ENCODE measurements at places on chromosomes 2 and 18.

GRCh38 chr2:149601141-149601796 is 13.7 kb upstream of the MMADHC start:
- DNase-seq, result no peak

- no peak for DNase-seq
Observed at GRCh38 chr18:79599441-79599931, 80.1 kb upstream of the CTDP1 start.

GRCh38 chr2:40654346-40654745 is 202.5 kb upstream of the SLC8A1 start:
- DNase-seq, result no peak

DNA sequence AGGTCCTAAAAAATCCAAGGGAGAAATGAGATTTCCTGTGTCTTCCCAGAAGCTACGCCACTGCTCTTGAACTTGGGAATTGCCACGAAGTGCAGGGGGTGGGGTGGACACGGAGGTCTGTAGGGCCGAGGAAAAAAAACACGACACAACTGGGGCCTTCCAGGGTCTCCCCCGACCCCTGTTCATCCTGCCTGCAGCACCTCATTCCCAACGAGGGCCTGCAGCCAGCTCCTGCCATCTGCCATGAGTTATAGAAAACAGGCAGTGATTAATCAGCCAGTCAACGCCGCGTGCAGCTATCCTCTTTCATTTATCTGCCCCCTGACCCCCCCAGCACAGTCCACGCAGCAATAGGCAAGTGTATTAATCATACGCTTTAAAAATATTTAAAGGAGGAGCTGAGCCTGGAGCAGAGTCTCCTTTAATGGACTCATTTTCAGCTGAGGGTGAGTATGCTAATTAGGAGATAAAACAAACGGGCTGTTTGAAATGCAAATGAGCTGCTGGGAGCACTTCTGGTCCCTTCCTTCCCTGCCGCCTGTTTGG is 209.9 kb downstream of the TFCP2L1 start:
- peak; percentile 83 for DNase-seq

DNA sequence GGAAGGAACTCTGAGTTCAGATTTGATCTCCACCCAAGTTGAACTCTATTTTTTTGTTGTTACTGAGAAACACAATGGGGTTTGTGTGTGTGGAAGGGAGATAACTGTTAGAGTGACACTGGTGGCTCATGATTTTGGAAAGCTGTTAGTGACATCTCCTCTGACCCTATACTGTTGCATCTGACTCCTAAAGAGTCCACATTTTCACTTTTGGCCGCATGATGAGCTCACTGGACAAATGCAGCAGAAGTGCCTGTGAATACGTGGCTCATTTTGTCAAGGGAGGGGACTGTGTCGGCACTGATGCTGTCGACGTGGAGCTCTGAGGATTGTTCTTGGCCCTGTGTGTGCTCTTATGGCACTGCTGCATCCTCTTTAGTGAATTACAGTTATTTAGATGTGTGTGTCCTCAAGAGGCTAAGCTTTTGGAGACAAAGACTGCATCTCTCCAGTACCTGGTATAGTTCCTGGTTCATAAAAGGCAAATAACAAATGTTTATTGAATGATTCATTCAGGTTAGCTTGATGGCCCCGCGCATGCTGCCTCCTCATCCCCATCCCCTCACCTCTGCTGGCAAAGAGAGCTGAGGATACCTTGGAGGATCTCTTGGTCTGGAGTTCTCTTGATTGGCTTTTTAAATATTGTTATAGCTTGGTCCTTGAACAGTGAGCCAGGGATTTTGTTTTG is 135.4 kb downstream of the PHLPP1 start:
- no peak for DNase-seq

DNA sequence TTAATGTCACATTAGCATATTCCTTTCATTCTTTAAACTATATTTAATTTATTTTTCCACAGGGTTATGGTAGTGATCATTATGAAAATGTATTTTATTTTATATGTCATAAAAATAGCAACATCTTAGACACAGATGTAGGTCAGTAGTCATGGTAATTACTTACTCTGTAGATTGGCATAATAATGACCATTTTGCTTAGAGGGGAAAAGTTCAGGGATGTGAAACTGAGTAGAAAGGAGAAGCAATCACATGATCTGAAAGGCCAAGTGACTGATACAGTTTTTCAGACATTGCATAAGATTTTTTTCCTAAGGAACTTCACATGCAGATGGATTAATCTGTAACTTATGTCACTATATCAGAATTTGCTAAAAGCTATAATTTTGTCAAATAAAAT is 286.9 kb downstream of the CTNNA2 start:
- DNase-seq, result no peak

DNA sequence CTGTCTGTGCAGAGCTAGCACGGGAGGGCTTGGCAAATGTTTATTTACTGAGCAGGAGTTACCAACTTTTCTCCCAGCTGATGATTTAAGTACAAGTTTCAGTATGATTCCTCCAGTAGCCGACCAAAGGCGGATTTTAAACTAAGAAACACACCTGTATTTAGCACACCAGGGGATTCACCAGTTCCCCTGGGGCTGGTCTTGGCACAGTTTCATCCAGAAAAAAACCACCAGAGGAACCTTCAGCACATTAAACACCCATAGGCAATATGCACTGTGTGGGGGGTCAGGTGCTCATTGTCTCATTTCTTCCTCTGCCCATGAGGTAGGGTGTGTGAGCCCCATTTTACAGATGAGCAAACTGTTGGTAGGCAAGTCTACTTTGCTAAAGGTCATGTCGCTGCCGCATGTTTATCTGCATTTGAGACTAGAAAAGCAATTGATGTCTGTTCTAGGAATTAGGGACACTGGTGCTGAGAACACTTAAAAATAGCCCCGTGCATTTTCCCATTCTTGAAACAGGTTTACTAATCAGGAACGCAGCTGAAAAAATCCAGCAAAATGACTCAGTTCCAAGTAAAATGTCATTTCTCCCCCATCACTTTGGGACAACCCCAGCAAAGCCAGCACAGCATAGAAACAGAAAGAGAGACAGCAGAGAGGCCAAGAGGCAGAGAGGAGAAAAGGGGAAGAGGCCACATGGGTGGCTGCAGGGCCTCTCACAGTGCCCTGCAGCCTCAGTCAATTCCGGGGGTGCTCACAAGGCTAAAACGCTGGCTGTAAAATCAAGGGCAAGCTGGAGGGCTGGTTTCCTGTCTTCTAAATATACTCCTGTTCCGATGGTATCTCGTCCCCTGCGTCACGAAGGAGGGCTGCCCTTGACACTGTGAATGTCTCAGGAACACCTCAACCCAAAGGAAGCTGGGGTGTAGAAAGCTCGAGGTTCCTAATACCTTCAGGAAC is 166.8 kb upstream of the ID2 start:
- peak; percentile 83 for DNase-seq

DNA sequence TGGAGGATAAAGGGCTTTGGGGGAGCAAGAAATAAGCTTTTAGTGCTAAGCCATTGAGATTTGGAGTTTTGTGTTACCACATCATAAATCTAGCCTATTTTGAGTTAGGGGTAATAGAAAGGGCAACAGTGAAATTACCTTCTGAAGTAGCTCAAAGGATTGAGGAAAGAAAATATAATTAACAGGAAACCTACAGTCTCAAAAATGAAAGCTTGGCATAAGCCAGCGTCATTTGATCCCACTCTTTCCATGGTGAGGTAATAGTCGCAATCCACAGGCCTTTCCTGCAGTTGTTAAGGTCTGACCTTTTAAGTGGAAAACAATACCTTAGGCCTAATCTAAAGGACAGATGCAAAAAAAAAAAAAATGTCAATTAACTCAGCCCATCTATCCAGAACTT is 182.7 kb downstream of the UXS1 start:
- no peak for DNase-seq

GRCh38 chr2:74944987-74945787 is 13.3 kb upstream of the POLE4 start:
- DNase-seq, result no peak

DNA sequence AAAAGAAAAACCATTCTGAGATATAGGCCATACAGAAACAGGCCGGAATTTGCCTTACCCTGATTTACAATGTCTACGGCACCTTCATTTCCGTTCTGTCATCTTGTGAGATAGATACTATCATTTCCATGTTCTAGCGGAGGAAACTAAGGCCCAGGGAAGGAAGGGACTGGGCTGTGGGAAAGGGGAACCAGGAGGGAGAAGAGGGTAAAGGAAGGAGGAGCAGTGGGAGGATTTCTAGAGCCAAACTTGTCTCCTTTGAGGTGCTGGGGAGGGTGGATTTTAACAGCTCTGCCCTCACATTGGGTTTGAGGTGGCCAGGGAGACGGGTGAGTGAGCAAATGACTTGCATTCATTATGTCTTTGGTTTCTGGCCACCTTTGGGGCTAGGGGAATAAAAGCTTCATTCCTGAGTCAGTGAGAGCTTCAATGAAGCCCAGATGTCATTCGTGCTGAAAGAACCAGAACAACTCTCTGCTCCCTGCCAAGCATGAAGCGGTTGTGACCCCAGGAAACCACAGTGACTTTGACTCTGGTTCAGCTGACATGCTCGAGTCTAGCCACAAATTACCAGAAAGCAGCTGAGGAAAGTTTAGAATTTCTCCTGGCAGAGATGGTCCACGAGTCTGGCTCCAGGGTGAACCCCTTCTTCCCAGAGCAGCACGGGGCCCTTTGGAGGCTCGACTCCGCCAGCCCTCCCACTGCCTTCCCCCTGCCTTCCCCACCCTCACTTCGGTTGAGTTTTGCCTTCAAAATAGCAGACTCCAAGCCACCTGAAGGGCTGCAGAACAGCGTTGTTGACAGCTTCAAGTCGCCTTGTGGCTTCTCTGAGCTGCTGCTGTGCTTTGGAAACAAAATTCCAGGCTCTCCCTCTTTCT is 3.8 kb downstream of the ACTG2 start:
- peak; percentile 59 for DNase-seq

DNA sequence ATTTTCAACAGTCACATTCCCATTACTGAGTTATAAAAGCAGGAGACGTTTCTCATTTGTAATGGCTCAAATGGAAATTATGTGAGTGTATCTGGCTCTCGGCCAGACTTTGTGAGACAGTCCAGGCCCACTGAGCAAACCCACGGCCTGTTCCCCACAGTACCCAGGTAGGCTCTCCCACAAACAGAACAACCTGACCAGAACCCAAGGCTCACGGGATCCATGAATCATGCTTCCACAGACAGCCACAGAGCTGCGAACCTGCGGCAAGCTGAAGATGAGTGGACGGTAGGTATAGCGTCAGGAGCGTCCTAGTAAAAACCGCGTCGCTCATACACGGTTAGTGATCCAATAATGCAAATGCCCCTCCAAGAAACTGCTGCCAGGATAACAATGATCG is 34.2 kb downstream of the NDUFA10 start:
- DNase-seq, result no peak

- no peak for DNase-seq
Observed at GRCh38 chr2:221166292-221166691, 405.8 kb downstream of the EPHA4 start.

GRCh38 chr2:172087207-172087779 is 2.0 kb downstream of the DLX1 start:
- DNase-seq, result no peak

GRCh38 chr2:160388464-160389263 is 104.9 kb downstream of the RBMS1 start:
- DNase-seq, result peak; percentile 43

- DNase-seq, result no peak
Observed at GRCh38 chr2:26940001-26940400, 30.4 kb upstream of the MAPRE3 start.

GRCh38 chr2:15511686-15512085 is 49.4 kb downstream of the NBAS start:
- no peak for DNase-seq

- no peak for DNase-seq
Observed at GRCh38 chr2:147934881-147935620, 85.5 kb downstream of the ORC4 start.

DNA sequence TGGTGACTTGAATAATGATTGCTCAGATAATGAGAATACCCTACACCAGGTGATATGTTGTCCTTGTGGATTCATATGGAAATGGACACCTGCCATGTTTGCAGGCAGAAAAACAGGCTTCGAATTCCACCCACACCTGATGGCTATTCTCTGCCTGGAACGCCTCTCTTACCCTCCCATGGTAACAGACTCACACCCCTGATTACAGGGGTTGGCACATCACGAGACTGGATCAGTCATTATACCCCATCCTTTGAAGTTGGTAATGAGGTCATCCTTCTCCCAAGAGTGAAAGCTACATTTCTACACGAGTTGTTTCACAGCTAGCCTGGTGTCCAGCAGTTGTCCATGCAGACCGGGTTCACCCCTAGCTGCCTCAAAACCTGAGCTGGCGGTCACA is 71.4 kb upstream of the MBOAT2 start:
- no peak for DNase-seq

DNA sequence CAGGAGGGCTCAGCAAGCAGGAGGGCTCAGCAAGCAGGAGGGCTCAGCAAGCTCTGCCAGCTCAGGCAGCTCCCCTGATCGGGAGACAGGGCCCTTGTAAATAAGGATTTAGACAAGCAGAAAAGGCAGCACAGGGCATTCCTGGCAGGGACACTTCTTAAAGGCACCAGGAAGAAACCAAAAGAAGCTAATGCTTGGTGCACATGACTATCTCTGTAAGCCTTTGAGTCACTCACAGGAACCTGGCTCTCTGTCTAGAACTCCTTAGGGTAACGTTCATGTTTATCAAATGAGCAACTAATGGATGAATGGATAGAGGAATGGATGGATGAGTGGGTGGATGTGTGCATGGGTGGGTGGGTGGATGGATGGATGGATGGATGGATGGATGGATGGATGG is 28.4 kb downstream of the TMEM37 start:
- no peak for DNase-seq

GRCh38 chr2:68556381-68556780 is 87.0 kb upstream of the PROKR1 start:
- no peak for DNase-seq

DNA sequence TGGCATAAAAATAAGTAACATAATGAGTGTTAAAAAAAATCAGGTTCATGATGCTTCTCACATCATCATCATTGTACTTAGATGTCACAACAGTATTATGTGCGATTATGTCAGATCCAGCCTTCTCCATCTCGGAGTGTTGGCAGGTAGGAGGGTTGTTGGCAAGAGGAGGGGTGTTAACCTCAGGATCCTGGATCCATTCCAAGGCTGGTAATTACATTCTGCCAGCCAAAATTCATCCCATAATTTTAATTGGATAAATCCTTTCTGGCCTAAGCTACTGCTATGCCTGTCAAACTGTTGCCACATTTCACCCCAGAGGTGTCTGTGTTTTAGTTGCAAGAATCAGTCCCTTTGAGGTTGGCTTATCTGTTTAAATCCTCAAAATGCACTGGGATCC is 891 bp upstream of the FTCDNL1 start:
- DNase-seq, result no peak

- no peak for DNase-seq
Observed at GRCh38 chr2:71812736-71813135, 334.9 kb downstream of the CYP26B1 start.

- no peak for DNase-seq
Observed at GRCh38 chr2:3073041-3073595, 304.5 kb downstream of the EIPR1 start.

All from stimulated activated CD4-positive, alpha-beta T cell treated with anti-CD3 and anti-CD28 coated beads, Interleukin-1b, Interleukin-23, amount 100 ng/mL, for 48 hours (primary cell).